SW480 (cell line): ENCODE measurements at places on chromosomes 6 and 20.

- no peak for DNase-seq
These were observed 333 bp upstream of the SMIM13 start for GRCh38 chr6:11093376-11093625.

DNA sequence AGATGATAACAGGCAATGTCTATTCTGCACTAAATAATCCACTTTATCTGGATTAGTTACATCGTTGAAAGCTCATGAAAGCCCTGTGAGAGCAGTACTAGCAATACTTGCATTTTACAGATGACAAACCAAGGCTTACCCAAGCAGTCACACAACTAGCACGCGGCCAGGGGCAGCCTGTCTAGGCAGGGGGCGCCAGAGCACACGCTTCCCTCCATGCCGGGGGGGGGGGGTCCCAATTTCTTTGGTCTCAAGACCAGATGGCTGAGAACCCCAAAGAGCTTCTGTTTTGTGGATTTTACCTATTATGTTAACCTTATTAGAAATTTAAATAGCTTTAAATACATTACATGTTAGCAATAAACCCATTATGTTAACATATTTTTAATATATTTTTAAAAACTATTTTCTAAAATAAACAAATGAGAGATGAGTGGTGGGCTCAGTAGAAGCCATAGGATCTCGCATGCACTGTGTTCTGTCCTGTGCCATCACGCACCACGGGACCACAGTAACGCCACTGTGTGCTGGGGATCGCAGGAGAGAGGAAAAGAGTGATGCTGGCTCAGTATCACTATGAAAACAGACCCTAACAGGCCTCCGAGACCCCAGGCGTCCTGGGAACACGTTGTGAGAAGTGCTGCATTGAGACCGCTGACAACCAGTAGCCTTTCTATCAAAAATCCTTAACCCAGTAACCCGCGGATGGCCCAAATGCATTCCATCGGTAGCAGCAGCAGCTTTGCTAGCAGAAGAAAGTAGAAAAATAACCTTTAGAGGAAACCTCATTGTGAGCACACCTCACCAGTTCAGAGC, 5.3 kb upstream of the PRR18 start:
- peak; percentile 25 for DNase-seq

DNA sequence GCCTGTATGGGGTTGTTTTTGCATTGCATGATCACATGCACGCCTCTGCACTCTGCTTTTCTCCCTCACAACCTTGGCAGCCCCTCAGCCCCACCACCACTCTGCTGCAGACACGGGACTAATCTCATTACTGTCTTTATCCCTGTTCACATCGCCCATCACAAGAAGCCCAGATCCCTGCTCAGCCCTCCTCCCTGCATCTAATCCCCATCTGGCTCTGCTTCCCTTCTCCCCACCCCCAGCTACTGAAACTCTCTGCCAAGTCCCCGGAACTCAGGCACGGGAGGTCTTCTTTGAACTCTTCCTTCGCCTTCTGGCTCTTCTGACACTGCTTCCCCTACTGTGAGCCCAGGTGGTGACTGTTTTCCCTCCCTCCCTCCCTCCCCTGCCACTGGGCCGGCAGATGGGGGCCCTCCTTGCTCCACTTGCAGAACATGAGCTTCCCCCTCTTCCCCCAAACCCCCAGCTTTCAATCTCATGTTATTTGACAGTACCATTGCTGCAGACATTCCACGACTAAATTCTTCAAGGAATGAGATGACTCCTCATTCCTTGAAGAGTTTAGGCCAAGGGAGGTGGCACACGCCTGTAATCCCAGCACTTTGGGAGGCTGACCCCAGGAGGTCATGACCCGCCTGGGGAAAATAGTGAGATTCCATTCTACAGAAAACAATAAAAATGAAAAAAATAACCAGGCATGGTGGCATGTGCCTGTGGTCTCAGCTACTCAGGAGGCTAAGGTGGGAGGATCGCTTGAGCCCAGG, 21.9 kb upstream of the TULP1 start:
- DNase-seq = no peak

- DNase-seq = no peak
These were observed 26.9 kb downstream of the FRK start for GRCh38 chr6:116033687-116034303.

DNA sequence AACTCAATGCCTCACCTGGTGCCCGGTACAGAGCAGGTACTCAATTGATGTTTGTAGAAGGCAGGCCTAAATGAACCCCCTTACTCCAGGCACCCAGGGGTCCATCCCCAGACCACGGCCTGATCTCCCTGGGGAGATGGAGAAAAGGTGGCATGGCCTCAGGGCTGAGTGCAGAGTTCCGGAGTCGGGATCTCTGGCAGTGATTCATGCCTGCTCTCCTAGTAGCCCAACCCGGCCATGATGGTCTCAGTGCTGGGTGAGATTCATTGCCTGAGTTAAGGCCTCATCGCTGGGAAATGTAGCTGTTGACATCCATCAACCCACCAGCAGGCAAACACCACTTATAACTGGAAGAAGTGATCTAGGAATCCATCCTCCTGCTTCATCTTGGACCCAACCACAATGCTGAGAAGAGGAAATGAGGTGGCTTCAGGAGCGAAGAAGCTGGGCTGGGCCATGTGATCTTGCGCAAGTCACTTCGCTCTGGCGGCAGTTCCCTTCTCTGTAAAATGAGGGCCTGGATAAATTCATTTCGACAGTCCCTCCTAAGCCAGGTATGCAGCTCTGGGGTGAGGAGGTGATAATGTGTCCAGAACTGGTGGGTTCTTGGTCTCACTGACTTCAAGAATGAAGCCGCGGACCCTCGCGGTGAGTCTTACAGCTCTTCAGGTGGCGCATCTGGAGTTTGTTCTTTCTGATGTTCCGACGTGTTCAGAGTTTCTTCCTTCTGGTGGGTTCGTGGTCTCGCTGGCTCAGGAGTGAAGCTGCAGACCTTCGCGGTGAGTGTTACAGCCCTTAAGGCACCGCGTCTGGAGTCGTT, 24.7 kb downstream of the ETV7 start:
- DNase-seq = no peak

GRCh38 chr20:699811-700338, 24.3 kb upstream of the SCRT2 start:
- no peak for DNase-seq

DNA sequence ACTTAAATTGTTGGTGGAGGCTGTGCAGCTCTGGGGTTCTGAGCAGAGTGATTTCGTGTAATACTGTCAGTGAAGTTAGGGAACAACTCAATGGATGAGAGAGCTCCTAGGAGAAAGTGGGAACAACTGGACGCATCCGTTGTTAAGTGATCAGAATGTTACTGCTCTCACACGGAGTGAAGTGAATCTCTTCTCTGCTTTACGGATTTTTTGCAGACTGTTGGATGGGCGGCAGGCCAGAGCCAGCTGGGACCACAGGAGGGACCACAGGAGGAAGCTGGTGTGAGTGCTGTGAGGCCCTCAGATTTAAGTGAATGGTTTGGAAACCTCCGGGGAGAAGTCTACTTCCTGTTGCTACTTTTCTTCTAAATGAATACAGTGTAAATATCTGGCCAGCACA, 23.7 kb upstream of the PPP1R14C start:
- no peak for DNase-seq

GRCh38 chr6:90940812-90941481, 354.1 kb upstream of the MAP3K7 start:
- DNase-seq = peak; percentile 64

- DNase-seq = no peak
These were observed 150.4 kb downstream of the INSM1 start for GRCh38 chr20:20518263-20518662.

GRCh38 chr6:33905071-33905609, 101.3 kb upstream of the MLN start:
- no peak for DNase-seq

DNA sequence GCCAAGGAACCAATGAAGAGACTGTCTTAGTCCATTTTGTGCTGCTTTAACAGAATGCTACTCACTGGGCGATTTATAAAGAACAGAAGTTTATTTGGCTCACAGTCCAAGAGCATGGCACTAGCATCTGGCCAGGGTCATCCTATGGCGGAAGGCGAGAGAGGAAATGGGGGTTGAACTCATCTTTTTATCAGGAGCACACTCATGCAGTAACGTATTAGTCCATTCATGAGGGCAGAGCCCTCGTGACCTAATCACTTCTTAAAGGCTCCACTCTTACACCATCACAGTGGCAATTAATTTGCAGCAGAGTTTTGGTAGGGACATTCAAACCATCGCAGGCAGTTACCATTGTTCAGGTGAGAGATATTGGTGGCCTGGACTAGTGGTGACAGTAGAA, 8.5 kb downstream of the ARFGEF2 start:
- DNase-seq = no peak

- no peak for DNase-seq
These were observed 52.2 kb downstream of the KDM1B start for GRCh38 chr6:18207438-18207837.
